ENCODE measurements at places on chromosomes 13 and 19.
A peak's percentile ranks its signal among the peaks of the same experiment; 100 is the strongest.

- no peak for ATAC-seq
Measured at GRCh38 chr13:20125129-20125782, 35.6 kb downstream of the GJA3 start.

DNA sequence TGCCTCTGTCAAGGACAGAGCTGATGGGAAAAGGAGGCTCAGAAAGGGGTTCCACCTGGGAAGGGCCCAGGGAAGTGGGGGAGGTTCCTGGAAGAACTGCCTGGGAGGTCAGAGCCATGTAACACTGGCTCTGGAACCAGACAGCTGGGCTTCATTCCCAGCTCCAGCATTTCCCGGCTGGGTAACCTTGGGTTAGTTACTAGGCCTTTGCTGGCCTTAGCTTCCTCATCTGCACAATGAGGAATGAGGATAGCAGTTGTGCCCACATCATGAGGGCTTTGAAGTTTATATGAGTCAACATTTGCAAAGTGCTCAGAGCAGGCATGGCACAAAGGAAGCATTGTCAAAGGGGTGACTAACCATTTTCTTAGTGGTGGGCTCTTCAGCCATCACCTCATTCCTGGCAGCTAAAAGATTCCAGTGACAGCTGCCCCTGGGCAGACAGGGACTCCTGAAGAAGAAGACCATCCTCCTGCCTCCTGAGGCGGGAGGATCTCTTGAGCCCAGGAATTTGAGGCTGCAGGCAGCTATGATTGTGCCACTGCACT lies 1.7 kb upstream of the DNAJB1 start:
- peak; percentile 35 for ATAC-seq

- no peak for ATAC-seq
Measured at GRCh38 chr13:97627566-97627965, 193.6 kb downstream of the RAP2A start.

DNA sequence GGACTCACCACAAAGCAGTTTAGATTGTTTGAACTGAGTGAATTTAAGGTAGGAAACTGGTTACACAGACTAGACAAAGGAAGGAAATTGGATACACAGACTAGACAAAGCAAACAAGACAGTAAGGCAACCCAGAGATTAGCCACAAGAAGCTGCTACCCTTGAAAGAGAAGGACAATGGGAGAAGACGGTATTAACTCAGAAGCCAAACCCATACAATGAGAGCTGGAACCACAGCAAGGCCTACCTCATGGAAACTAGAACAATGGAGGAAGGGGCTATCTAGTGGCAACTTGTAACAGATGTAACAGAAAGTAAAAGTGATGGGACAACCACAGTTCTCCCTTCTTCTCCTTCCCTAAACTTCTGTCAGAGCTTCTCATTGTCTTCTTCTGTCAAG lies 410.9 kb upstream of the SPRY2 start:
- no peak for ATAC-seq

DNA sequence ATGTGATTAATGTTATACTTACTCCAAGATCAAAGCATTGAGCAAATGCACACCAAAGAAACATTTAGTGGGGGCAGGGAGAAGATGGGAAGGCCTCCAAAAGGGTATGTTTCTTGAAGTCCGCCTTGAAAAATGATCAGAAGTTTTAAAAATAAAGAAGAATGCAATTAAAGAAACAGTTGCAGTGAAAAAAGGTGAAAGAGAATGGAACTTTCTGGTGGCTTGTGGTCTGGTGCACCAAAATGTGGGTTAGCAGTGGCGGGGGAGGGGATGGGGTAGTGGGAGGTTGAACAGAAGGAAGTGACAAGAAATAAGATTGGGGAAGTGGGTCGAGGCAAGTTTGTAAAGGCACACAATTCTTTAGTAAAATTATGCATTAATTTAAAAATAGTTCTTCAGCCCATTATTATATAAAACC lies 2.5 kb downstream of the LCP1 start:
- no peak for ATAC-seq

DNA sequence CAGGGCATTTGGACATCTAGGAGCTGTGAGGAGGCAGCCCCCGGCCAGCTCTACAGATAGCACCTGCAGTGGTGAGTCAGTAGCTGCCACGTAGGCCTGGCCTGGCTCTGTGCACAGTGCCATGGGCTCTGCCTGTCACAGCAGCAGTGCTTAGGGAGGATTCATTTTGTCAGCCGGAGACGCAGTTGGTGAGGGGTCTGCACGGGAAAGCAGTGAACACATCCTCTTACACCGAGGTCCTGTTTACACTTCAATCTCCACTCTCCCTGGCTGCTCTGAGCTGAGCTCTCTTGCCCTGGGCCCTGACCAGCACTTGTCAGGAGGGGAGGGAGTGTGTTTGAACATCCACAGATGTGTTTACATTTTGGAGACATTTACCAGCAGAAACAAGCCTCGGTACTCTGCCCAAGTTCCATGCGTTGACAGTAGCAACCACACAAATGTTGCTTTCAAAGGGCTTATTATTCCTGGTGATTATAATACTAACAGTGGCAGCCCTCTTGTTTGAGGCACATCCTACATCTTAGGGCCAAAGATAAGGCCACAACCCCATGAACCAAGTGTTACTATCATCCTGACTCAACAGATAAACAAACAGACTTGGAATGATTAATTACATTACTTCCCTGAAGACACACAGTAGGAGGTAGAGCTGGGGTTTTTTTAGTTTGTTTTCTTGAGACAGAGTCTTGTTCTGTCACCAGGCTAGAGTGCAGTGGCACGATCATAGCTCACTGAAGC lies 148.9 kb downstream of the USP12 start:
- no peak for ATAC-seq

DNA sequence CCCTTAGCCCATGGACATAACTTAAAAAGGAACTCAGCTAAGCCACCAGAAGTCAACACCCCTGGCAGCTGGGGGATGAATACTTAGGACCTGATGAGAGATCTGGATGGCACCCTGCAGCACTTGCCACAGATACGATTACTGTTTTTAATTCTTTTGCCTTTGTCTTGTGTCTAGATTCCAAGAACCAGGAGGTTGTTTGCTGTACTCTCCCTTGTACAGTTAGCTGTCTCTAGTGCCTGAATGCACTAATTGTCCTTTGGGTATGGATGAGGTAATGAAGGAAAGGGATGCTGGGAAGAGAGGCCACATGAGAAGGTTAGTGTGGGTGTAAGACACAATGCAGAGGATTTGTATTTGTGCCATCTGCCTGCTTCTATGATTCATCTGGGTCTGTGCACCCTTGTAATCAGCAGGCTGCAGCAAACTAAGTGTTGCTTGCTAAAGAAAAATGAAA lies 385.8 kb downstream of the KCNRG start:
- peak; percentile 64 for ATAC-seq

GRCh38 chr13:50282016-50282415 lies 266.8 kb downstream of the KCNRG start:
- ATAC-seq = no peak

DNA sequence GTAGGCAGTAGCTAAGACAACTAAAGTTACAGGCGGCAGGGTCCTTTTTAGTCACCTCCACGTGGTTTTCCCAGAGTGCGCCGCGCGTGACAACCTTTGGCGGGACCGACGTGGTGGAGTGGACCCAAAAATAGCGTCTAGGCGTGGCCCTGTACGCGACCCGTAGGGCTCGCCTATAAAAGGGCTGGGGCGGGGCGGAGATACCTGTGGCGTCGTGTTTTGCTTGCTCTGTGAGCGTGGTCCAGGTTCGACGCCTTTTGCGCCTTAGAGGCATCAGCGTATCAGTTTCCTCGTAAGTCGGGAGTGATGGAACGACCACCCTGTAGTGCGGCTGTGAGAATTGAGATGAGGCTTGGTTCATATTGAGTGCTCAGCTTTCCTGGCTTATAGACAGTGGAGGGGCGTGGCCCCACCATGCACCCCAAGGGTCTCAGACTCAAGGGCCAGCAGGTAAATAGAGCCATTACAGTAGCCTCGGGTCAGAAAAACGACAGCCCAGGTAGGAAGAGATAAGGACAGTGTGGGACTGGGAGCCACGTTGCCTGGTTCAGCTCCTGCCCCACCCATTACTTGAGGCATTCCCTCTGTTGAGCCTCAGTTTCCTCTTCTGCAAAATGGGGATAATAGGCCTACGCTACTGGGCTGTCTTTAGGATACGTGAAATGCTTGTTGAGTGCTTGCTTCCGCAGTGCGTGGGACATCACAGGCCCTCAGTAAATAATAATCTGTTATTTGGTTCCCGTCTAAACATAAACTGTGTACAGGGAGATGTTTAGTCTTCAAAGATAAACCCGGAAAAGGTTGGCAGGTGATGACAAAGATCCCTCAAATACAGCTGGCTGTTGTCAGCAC lies 693 bp upstream of the TMED1 start:
- peak; percentile 32 for ATAC-seq

- ATAC-seq = no peak
Measured at GRCh38 chr19:5170329-5170745, 170.3 kb downstream of the PTPRS start.

- ATAC-seq = no peak
Measured at GRCh38 chr13:28864544-28864943, 44.4 kb downstream of the MTUS2 start.

- ATAC-seq = no peak
Measured at GRCh38 chr19:13741893-13742292, 22.4 kb upstream of the MRI1 start.

DNA sequence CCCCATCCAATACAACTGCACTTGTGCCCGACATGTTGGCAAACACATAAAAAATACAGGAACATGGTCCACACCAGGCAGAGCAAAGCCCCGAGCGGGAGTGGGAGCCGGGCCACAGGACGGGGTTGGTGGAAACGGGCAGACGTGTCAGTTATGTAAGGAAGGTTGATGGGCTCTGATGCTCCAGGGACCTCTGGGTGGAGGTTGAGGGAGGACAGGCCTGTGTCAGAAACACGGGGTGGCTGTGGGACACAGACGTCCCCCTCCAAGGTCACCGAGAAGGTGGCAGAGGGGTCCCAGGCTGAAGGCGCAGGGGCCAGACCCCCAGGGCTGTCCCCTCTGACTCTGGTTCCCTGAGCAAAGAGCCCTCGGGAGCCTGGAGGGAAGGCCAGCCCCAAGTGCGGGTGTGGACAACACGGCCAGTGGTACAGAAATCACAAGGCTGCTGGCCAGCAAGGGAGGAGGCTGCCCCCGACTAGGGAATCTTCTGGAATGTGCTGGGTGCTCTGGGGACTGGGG lies 31.4 kb upstream of the C13orf46 start:
- no peak for ATAC-seq
